Transverse colon (tissue), 4 donors: ENCODE measurements at places on chromosomes 5 and 9. TPM values are rescaled to one million over a fixed set of nuclear protein-coding genes. Genes with fewer than 3 reads are reported as not detected.

The C9orf152 gene
- total RNA-seq: 13.7 TPM

The EIF4E1B gene
- not detected for total RNA-seq

The CTXN3 gene
- total RNA-seq: not detected

GRCh38 chr5:4275232-4275631, 679.6 kb downstream of the IRX1 start:
- no peak for DNase-seq

GRCh38 chr5:179405054-179405416, 59.8 kb upstream of the ADAMTS2 start:
- DNase-seq: no peak

- no peak for DNase-seq
Observed at GRCh38 chr9:15433661-15434060, 11.0 kb downstream of the SNAPC3 start.

DNA sequence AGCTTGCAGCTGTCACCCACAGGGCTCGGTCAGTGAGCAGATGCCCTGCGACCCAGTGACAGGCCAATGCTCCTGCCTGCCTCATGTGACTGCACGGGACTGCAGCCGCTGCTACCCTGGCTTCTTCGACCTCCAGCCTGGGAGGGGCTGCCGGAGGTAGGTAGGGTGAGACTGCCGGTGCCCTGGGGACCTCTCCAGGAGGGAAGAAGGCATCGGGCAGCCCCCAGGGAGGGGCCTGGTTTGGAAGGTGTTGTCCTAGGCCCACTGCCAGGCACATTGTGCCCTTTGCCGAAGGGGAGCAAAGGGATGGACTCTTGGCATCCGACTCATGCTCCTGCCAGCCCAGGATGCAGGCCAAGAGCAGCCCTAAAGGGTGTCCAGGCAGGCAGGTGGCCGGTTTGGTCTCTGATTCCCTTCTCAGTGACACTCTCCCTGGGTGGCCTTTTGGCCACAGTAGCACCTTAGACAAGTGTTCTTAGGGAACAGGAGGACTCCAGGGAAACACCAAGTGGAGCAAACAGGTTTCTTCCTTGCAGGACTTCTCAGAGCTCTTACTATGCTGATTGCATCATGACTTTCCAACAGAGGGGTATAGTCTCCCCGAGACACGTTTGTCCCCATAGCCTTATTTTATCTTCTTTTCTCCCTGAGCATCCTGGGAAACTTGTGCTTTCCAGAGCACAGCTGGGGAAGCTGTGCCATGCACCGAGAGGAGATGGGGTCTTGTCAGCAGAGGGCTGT, 28.1 kb upstream of the AIF1L start:
- no peak for DNase-seq

DNA sequence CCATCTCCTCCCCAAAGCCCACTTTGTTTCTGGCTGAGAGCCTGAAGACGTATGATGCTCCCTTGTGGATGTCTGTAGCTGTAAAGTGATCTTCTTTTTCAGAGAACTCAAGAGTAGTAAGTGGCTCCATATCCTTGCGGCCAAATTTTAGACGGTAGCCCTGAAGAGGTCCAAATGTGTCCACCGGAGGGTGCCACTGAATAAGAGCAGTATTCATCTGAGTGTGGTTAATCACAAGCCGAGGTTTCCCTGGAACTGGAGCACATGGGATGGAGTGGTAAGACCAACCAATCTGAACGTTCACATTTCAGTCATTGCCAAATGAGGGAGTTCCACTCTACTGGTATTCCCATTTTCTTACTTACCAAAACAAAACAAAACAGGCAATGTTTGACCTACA, 686.5 kb upstream of the DMAC1 start:
- DNase-seq: peak; percentile 27

DNA sequence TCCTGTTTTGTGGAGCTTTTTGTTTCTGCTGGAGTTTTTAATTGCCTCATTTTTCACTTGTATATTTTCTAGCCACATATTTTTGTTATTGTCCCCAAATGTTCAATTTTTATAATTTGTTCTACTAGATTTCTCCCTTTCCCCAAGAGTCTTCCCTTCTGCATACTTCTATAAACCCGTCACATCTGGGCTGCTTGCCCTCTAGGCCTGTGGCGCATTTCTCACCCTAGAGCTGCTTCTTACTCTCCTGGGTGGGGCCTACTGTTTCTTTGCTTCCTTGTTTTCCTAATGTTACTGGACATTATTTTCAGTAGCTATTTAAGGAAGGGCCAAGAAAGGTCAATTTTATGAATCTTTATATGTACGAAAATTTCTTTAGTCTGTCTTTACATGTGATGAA, 51.5 kb downstream of the NXNL2 start:
- no peak for DNase-seq

DNA sequence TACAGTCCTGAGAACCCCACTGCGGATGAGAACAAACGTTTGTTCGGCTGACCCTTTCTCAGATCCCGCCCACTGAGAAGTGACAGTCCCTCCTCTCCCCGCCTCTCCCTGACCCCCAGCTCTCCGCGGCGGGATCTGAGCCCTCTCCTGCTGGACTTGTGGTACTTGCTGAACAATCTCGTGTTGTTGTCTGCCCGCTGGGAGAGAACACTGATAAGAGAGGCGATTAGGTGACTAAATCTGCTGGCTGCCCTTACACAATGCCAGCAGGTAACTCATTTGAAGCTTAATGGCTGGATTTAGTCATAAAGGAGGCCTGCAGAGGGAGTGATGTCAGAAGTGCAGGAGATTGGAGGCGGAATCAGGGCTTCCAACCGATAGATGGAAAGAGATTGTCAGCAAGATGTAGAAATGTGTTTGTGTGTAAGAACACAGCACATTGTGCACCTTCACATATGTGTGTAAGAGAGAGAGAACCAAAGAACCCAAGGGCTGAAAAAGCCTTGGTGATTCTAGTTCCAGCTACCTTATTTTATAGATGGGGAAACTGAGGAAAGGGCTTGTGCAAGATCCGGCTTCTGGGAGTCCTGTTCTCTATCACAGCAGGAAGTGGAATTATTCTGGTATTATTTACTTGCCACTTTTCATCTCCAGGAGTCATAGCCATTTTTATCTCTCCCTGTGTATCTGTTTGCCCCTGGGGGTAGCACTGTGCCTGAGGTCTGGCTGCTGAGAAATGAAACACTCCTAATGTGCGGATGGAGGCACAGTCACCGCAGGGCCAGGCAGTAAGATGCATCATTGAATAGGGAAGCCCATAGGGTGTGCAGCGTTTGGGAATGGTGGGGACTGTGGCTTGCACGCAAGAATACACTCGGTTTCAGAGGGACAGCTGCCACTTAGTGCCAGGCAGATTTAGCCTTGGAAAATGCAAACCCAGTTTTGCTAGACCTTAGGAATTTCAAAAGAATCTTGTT, 203.7 kb upstream of the MSX2 start:
- peak; percentile 10 for DNase-seq

The ANKRD34B gene
- not detected for total RNA-seq

- no peak for DNase-seq
Observed at GRCh38 chr5:143416411-143416810, 12.9 kb upstream of the NR3C1 start.

The FAM151B gene
- total RNA-seq: 1.1 TPM

The FBLL1 gene
- not detected for total RNA-seq

The PCDHA6 gene
- total RNA-seq: 3.0 TPM

GRCh38 chr5:116923344-116923743, 348.7 kb upstream of the SEMA6A start:
- no peak for DNase-seq

- no peak for DNase-seq
Observed at GRCh38 chr5:96043446-96043845, 81.8 kb upstream of the ELL2 start.

The SLC25A25 gene
- 34.5 TPM for total RNA-seq

The TCF7 gene
- 4.1 TPM for total RNA-seq

- no peak for DNase-seq
Observed at GRCh38 chr5:137412136-137412535, 87.0 kb downstream of the SPOCK1 start.

The GLRX gene
- 70.8 TPM for total RNA-seq

DNA sequence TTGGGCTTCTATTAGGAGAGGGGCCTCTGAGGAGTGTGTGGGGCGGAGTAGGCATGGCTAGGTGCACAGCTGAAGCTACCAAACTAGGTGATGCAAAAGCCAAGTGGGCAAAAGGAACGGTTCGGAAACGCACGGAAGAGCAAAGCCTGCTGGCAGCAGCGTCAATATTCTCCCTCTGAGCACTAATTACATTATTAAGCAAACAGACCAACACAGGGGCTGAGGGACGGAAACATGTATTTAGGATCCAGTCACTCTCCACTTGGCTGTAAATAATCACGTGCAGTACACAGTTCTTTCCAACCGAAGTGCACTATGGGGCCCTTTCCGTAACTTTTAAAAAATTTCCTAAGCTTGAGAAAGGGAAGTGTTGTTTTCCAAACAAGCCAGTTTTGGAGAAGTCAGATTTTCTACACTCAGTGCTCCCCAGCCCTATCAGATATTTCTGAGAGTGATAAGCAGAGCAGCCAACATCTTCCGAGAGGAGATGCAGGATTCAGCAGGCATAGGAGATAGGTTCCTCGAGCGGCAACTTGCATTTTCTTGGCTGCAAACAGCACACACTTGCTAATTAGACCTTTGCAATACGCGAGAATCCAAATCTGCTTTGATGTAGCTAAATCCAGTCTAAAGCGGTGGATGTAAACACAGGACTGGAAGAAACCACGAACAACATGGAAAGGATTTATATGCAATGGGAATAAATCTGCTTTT, 217.2 kb upstream of the TBCA start:
- DNase-seq: no peak

DNA sequence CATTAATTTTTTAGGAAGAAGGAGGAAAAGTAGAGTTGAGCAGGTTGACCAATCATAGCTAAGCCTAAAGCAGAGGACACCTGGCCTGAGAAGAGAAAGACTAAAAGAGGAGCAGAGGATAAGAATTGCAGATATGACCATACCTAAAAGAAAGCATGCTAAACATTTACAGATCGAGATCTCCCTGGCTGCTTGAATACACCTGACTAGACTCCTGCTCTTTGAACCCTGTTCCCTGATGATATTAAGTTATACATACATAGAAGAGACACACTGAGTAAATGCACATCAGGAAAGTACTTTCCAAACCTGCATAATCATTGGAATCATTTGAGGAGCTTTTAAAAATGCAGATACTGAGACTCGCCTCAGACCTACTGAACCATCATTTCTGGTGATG, 232.3 kb upstream of the ELL2 start:
- no peak for DNase-seq

The SLC45A2 gene
- total RNA-seq: not detected

The SLC6A3 gene
- total RNA-seq: not detected

DNA sequence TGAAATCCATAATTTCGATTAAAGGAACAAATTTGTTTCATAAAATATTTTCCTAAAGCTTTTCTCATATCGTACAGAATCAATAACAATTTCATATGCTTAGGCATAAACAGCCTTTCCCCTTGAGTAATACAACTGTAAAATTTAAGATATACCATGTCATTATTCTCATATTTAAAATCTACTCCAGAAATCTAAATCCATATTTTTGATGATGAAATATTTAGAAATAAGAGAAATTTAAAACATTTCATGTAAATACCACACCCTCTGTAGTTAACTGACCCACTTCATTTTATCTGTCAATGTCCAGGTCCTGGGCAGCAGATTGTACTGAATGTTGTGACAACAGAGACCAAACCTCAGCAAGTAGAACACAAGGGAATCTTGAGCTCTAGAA, 5.1 kb downstream of the POC5 start:
- DNase-seq: no peak

The PNPLA7 gene
- 28.3 TPM for total RNA-seq

The FRRS1L gene
- total RNA-seq: not detected

DNA sequence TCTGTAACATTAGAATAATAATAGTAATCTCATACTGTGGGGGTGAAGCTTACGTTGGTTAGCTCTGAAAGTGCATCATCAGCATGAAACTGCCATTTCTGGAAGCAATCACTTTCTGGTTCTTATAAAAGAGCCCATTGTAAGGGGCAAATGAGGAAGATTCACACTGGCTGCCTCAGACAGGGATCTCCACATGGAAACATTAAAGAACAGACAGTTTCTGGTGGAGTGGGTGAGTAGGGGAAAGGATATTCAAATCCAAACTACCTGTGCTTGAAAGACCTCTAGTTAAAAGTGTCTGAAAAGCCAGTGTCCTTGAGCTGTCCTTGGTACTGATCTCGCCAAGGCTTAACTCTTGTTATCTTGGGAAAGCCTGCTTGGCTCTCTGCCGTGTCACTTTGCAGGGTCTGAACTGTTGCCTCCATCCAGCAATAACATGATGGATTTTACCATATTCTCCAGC, 19.1 kb upstream of the SLC31A2 start:
- no peak for DNase-seq

The SEMA5A gene
- total RNA-seq: 71.0 TPM

DNA sequence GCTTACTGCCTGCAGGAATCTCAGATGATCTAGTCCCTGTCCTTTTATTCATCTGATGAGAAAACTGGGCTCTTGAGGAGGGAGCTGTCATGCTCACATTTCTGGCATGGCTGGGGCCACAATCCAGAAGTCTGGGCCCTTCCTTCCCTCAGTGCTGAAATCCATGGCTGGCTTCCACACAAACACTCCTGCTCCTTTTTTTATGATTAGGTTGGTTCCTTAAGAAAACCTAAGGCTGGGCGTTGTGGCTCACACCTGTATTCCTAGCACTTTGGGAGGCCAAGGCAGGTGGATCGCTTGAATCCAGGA, 1.3 kb downstream of the ACER2 start:
- no peak for DNase-seq

The PPP3R2 gene
- not detected for total RNA-seq

The TRIM52 gene
- total RNA-seq: 24.3 TPM

The SPAG8 gene
- total RNA-seq: 1.9 TPM

DNA sequence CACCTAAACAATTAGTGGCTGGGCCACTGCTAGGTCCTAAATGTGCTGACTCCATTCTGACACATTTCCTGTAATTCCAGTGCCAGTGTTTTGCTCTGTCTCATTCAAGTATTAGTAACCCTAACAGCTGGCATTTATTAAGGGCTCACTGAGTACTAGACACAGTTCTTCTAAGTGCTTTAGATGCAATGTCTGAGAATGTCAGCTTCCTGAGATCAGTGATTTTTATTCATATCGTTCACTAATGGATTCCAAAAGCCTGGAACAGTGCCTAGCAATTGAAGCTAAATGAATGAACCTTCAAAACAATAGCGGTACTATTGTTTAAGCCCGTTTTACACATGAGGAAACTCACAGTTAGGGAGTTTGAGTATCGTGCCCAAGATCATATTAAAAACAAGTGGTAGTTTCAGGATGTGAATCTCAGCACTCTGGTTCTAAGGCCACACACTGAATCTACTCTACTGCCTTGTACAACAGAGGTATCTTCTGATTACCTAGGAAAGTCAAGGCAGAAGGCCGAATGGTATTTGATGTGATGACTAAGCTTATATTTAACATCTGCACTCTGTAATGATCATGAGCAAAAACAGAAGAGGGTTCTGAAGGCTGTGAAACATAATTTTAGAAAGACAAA, 304.0 kb downstream of the PJA2 start:
- DNase-seq: no peak
